ENCODE measurements at places on chromosomes 7 and 10.

- no peak for DNase-seq
These were observed 10.4 kb upstream of the SP8 start for GRCh38 chr7:20797042-20797461.

- peak; percentile 39 for DNase-seq
These were observed 8.7 kb upstream of the SAMD9L start for GRCh38 chr7:93156884-93157283.

- no peak for DNase-seq
These were observed 51.4 kb upstream of the EGFR start for GRCh38 chr7:54967377-54967776.

DNA sequence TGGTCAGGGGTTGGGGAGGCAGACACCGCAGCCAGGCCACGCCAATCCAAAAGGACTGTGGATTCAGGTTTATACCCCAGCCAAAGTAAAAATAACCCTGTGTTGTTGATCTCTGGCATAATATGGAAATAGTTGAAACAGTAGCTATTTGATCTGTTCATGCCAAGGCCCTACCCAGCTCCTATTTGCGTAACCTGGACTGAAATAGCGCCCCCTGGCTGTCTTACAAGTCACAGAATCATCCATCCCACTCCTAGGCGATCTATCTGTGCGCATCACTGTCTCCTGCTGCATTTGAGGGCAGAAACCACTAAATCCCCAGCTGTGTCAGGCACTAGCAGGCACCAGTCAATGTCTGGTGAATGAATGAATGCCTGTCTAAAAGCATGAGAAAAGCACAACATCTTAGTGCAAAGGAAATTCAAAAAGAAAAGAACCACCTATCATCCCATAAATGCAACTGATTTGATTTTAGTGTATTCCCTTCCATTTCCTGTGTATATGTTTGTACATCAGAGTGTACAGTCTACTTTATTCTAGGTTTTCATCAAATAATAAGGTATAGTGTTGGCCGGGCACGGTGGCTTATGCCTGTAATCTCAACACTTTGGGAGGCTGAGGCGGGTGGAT lies 160.0 kb downstream of the SLIT1 start:
- DNase-seq = peak; percentile 66

GRCh38 chr10:78542521-78542920 lies 508.9 kb downstream of the RPS24 start:
- DNase-seq = no peak

DNA sequence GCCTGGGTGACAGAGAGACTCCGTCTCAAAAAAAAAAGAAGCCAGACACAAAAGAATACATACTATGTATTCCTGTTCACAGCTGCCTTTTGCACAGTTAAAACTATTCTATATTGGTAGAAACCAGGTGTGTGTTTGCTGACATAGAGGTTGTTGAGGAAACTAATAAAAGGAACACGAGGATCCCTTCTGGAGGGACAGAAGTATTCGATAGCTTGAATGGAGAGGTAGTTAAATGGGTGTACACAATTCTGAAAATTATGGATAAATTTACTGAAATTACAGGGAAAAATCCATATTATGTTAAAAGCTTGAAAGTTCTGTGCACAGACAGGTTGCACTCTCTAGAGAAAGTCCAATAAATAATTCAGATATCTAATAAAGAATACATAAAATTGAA lies 71.5 kb downstream of the CUBN start:
- no peak for DNase-seq

DNA sequence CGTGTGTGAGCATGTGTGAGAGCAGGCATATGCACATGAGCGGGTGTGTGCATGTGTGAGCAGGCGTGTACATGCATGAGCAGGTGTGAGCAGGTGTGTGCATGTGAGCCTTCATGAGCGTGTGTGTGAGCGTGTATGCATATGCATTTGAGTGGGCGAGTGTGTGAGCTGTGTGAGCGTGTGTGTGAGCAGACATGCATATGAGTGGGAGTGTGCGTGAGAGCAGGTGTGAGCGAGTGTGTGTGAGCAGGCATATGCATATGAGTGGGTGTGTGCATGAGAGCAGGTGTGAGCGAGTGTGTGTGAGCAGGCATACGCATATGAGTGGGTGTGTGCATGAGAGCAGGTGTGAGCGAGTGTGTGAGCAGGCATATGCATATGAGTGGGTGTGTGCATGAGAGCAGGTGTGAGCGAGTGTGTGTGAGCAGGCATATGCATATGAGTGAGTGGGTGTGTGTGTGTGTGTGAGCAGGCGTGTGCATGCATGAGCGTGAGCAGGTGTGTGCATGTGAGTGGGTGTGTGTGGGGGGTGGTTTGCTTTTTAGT lies 30.7 kb downstream of the NKX6-2 start:
- DNase-seq = no peak

DNA sequence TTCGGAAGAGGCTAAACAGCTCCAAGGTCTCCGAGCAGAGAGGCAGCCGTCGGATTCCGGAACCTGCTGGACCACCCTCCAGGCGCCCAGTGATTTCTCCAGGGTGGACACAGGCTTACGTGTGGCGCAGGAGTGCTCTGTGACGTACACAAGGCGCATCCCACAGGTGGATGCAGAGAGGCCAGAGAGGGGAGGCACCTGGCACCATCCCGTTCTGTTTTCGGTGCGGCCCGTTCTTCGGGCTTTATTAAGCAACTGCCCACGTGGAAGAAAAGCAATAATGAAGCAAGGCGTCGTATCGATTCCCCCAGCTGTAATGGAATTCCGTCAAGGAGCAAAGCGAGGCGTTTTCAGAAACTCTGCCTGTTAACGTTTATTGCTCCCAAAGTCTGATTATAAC lies 163.6 kb downstream of the PTPRN2 start:
- no peak for DNase-seq

DNA sequence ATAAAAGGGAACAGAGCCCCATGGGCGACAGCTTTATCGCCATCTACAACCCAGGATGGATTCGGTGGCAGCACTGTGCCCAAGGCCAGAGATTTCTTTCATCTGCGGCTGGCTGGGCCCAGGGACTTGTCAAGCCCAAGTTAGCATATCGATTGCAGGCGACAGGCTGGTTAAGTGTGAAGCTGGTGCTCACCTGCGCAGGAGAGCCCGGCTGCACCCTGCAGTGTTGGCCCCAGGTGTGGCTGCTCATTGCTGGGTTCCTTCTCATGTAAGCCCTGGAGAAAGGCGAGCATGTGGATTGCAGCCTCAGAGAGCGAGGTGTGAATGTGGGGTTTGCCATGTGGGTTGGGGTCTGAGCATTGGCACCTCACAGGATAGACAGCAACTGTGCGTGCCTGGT lies 40.6 kb upstream of the LRRC4 start:
- no peak for DNase-seq

DNA sequence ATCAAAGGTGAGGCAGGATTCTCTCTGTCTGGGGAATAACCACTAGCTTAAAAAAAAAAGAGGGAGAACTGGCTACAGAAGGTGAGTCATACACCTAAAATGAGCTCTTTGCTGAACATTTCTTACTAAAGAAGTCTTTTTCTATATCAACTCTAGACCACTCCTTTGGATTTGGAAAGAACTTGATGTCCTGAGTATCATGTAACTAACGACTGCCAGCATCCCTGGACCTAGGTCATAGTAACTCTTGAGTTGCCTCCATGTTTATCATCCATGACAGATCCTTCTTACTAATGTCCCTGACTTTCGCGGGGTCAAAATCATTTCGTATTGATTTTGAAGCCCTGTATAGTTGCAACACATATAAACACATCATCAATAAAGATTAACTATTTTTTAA lies 89.1 kb downstream of the CNOT4 start:
- DNase-seq = no peak

DNA sequence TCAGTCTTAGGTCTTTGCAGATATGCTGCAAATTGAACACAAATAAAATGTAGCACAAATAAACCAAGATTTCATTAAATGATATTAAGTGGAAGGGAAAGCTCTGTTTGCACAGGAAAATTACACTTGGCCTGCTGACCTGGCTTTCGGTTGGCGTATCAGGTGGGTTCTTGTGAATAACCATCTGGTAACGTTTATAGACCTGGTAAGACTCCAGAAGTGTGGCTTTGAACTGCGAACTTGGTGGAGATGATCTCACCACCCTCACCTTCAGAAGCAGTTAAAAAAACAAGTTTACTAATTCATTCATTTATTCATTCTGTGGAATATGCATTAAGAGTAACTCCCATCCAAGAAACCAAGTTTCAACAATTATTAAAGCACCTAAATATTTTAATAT lies 28.1 kb downstream of the ATE1 start:
- no peak for DNase-seq

DNA sequence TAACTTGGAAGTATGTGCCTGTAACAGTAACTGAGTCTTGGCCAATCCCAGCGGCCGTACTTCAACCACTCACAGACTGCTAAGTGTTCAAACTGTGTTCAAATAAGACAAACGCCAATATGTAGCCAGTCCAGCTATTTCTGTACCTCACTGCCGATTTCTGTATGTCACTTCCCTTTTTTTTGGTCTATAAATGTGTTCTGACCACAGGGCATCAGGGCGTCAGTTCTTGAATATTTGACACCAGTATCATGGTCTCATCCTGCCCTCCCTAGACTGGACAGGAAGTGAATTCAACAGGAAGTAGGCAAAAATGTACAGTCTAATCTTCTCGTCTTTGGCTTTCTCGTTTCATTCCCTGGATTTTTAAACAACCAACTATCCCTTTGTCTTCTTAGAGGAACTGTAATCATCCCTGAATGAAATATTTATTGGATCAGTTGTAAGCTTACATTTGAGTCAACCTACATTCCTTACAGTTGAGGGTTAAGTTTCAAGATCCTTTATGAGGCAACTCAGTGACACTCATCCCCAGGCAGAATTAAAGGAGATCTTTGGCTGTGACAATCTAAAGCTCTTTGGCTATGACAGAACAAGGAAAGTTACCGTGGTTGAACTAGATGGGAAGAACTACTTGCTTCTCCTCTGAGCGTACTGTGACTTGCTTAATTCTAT lies 232.7 kb downstream of the NSUN6 start:
- DNase-seq = peak; percentile 65

GRCh38 chr10:75620356-75620755 lies 188.9 kb downstream of the LRMDA start:
- DNase-seq = peak; percentile 43

GRCh38 chr10:64394744-64395143 lies 873.5 kb downstream of the REEP3 start:
- DNase-seq = no peak

DNA sequence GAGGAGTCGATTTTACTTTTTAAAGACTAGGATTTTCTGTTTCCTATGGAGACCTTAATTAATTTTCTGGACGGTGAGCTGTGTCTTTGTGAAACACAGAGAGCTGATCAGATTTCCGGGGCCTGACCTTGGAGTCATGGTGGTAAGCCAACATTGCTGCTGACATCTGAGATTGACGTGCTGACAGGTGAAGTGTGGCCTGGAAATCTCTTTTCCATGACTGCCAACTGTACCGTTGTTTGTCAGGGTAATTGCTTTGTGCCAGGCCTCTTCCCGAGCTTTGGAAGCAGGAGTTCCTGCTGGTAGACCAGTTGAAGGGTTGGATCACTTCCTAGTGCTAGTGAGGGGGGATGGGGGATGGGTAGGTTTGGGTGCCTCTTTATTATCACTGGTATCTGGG lies 71.2 kb downstream of the ADRA2A start:
- no peak for DNase-seq

DNA sequence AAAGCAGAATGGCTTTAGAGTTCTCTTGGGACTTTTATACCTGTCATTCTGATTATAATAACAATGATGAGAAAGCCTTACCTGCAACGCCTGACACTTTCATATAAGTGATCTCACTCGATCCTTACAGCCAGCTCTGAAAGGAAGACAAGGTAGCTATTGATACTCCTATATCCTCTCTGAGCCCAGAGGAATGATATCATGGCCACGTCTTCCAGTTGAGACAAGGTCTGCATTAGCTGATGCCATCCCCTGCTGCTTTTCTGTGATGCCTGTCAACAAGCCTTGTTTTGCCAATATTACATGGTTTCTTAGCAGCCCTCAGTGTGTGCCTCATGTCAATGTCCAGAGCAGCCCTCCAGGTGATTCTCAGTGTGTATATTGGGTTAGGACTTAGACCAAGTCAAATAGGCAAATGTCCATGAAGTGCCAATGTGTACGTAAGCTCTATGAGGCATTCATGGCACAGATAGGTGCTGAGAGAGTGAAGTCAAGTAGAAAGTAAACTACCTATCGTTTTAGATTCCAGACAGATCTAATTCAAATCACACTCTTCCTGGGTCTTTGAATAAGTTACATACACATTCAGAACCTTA lies 405.9 kb downstream of the ADRA2A start:
- DNase-seq = no peak

DNA sequence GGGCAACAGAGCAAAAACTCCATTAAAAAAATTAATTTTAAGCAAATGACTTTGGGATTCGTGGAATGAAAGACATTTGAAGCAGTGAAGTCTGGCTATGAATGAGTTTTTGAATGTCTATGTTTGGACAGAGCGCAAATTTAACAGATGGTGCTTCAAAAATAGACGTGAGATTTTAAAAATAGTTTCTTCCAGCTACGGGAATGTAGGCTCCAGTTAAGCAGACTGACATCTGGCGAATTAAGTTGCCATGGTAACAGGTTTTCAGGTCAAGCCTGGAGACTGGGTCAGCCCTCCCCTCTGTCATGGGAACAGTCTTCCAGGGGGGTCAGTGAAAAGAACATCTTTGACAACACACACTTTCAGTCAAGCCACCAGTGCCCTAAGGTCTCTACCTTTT lies 62.0 kb downstream of the MYOF start:
- no peak for DNase-seq

DNA sequence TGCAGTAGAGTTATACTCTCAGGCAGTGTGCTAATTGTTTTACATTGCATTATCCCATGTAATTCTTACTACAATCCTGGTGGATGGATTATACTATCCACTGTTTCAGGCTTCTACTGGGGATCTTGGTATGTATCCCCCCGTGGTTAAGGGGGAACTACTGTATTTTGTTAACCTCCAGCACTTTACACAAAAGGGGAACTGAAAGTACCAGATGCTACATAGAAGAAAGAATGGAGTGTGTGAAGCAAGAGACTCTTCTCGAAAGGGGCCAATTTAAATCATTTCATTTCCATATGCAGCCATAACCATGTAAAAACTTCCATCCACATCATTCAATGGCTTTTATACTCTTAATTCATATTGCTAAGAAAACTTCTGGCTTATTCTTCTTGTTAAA lies 69.4 kb downstream of the C1GALT1 start:
- DNase-seq = peak; percentile 76

GRCh38 chr10:4196183-4196582 lies 411.2 kb upstream of the KLF6 start:
- no peak for DNase-seq
